ENCODE measurements at places on chromosomes 1 and 21.

DNA sequence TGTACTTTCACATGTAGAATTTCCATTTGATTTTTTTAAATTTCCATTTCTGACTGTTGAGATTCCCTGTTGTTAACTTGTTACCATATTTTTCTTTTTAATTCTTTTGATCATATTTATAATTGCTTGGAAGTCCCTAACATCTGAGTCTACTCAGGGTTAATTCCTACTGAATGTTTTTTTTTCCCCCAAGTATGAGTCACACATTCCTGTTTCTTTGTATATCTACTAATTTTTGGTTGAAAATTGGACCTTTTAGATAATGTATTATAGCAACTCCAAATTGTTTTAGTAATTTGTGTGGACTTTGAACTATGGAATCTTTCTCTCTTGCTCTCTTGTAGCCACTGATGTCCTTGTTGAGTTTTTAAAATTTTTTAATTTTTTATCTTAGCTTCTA lies 54.6 kb downstream of the STXBP3 start:
- DNase-seq: no peak

DNA sequence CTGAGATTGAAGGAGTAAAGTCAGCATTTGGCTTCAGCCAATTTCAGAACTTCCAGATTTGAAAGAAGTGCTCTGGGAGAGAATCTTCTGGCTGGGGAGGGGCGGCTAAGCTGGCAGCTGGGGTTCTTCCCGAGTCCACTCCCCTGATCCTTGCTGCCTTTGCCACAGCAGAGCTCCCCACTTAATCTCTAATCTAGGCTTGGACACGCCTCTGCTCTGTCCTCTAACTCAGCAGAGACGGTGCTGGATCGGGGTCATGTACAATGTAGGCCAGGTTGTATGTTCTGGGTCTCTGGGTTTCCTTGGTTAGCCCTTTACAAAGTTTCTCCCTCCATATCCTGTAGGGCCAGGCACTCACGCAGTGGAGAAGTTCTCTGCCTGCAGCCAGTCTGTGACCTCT lies 10.1 kb upstream of the GSTM3 start:
- no peak for DNase-seq

- DNase-seq: no peak
These were observed 881.5 kb downstream of the BRINP3 start for GRCh38 chr1:189596197-189596596.

DNA sequence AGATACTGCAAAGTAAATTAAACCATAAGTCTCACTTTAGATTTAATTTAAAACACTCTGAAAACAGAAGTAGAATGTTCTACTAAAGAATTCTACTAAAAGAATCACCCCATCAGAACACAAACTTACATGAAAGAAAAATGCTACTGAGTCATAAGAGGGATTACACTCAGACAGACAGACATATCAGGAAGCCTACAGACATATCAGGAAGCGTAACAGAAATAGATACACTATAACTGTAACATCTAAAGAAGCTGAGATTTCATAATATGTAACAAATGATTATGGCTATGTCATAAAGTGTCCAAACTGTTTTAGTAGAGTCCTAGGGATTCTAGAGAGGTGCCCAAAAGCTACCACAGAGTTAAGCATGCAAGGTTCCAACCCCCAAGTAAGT lies 23.9 kb downstream of the FOXJ3 start:
- DNase-seq: no peak

Measured in sciatic nerve (tissue), 2 donors.